ENCODE measurements at places on chromosomes 11 and 22.

GRCh38 chr11:34707462-34707840 is 86.6 kb downstream of the EHF start:
- no peak for DNase-seq

- peak; percentile 8 for DNase-seq
Measured at GRCh38 chr22:19291218-19291579, 320 bp downstream of the CLTCL1 start.

DNA sequence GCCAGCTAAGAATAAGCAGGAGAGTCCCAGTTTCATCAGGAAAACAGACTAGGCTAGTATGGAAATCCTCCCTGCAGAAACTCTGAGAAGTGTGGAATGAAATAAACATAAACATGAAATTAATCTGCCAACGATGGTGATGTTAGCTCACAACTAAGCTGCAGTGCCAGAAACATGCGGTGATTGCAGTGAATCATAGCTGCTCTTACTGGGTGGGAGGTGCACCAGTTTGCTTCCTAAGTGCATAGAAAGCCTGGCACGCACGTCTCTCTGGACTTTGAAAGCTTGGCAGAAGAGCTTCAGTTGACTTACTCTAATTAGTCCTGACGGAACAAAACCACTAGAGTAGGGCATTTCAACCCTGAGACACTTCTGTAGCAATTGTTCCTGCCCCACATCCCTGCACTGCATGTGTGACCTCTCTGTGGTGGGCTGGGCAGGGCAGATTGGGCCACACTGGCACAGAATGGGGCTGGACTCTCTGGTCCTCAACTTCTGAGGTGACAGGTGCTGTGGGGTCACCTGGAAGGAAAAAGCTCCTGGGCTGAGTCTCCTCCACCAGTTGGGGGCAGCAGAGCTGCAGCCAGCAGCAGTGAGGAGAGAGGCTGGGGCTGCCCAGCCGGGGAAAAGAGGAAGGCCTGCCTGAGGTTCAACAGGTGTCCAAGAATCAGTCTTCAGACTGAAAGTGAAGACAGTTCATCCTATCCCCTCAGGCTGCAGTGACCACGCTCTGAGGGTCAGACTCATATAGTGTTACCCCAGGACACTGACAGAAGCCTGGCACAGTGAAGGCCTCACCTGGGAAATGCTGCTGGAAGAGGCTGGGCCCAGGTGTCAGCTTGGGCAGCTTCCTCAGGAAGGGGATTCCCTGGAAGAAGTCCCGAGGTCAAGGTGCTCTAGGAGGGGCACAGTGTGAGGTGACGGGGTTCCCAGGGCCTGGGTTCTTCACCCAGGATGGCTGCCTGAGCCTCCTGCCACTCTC is 40.5 kb downstream of the GGTLC2 start:
- DNase-seq: no peak

- no peak for DNase-seq
Measured at GRCh38 chr11:46285173-46285572, 7.7 kb downstream of the CREB3L1 start.

GRCh38 chr22:27270818-27271510 is 530.6 kb downstream of the MN1 start:
- peak; percentile 22 for DNase-seq

- no peak for DNase-seq
Measured at GRCh38 chr11:131626788-131627187, 256.4 kb downstream of the NTM start.

DNA sequence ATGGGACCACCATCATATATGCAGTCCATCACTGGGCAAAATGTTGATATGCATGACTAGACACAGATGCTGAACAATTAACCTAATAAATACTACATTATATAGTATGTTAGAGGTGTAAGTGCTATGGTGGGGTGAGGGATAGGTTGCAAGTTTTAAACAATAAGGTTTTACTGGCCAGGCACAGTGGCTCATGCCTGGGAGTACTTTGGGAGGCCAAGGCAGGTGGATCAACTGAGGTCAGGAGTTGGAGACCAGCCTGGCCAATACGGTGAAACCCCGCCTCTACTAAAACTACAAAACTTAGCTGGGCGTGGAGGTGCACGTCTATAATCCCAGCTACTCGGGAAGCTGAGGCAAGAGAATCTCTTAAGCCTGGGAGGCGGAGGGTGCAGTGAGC is 28.1 kb downstream of the F2 start:
- no peak for DNase-seq

Measured in NCI-H524 (cell line).